ENCODE measurements at places on chromosomes 3 and 15. TPM values are rescaled to one million over a fixed set of nuclear protein-coding genes. Genes with fewer than 3 reads are reported as not detected.

- peak; percentile 38 for DNase-seq
Measured at GRCh38 chr15:32029862-32030781, at the start of gene CHRNA7. TSS of gene CHRNA7 (plus strand) at chr15:32030515. CDS start at chr15:32030595, 80 bp downstream.

Gene ADAMTS9
- total RNA-seq: not detected

DNA sequence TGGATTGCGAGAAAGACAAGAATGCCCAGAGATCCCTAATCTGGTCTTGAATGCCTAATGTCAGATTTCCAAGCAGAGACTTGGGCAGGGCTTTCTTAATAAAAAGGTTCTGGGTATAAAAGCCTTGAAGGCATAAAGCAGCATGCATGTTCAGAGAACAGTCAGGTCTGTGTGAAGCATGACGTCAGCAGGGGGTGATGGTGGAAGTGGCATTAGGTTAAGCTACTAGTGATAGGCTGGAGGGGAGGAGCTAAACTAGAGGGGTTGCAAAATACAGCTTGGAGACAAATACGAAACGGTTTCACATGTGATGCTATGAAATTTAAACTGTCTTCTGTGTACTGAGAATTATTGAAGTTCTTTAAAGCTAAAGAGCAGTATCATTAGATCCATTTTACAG, 125.6 kb downstream of the VPS8 start:
- DNase-seq: no peak

GRCh38 chr15:67641453-67641852, 99.0 kb downstream of the MAP2K5 start:
- no peak for DNase-seq
